Kidney glomerular epithelial cell (primary cell): ENCODE measurements at places on chromosomes 13 and 19.
A peak's percentile ranks its signal among the peaks of the same experiment; 100 is the strongest.

DNA sequence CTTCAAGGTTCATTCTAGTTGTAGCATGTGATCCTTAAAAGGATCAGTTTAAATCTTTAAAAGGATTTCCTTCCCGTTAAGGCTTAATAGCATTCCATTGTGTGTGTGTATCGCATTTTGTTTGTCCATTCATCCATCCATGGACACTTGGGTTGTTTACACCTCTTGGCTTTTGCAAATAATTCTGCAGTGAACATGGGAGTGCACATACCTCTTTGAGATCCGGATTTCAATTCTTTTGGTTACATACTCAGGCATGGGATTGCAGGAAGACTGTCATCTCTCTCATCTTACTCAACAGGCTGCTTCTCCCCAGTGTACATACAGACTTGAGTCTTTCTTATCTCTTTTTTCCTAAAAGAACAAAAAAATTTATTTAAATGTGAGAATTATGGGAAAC, 1.2 kb downstream of the RNF113B start:
- DNase-seq: peak; percentile 29

- no peak for DNase-seq
These were observed 11.3 kb downstream of the STARD13 start for GRCh38 chr13:33274264-33274663.

GRCh38 chr13:50468849-50469669, 374.4 kb downstream of the DLEU7 start:
- no peak for DNase-seq

DNA sequence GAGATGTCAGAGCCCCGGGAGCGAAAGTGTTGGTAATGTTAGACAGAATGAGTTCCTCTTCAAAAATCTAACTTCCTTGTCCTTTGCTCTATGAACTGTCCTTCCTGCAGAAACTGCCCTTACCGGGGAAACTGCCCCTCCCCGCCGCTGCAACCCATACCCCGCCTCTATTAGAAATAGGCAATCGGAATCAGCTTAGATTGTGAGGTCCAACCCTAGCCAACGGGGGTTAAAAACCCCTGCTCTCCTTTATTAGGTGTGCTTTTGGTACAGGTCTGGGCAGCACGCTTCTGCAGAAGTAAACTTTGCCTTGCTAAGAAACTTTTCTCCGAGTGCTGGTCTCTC, 11.5 kb upstream of the CAPNS1 start:
- DNase-seq: no peak

DNA sequence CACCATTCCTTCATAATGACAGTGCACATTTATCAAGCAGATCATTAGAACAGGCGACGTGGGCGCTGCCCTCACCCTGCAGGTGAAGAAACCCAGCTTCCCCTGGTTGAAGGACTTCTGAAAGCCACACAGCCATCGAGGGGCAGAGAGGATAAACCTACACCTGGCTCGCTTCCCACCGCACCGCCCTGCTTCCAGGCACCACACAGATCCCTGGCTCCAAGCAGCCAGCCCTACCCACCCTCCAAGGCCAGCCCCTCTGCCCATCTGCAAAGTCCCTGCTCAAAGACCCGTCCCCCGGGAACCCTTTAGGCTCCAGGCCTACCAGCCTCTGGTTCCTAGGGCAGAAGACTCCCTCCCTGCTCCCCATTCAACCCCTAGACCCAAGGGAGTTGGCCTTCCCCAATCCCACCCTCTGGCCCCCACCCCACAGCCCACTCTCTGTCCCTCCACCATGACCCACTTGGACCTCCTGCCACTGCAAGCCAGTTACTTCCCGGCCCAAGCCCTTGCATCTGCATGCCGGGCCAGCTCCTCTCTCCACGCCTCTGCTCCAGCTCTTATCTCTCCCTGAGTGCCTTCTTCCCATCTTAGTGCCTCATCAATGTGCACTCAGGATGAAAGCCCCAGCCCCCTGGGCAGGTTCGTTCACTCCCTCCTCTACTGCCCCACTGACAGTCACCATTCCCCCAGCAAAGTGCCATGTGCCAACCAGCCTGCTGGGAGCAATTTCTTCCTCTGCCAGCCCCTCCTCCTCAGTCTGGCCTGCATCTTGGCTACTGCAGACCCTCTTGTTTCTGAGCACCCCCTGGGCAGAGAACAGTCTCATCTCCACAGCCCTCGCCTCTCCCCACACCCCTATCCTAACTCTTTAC, 28.0 kb downstream of the PEPD start:
- DNase-seq: no peak

DNA sequence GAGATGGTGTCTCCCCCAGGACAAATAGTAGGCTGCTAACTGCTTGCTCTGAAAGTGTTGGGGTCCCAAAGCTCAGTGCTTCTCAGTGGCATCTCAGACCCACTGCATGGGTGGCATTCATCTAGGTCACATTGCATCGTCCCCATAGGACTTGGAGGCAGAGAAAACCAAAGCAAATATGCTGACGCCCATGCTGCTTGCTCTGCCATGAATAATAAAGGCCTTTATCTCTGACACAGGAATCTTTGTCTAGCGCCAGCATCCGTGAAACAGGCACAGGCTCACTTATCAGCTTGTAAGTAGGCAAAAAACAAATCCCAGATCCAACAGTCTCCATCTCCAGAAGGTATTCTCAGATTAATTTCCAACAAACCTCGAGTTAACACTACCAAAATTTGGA, 18.9 kb upstream of the IPO5 start:
- no peak for DNase-seq
